Stimulated activated CD8-positive, alpha-beta memory T cell treated with anti-CD3 and anti-CD28 coated beads, Interleukin-7, amount 100 ng/mL, for 1 hour (primary cell): ENCODE measurements at places on chromosomes 4 and X.

DNA sequence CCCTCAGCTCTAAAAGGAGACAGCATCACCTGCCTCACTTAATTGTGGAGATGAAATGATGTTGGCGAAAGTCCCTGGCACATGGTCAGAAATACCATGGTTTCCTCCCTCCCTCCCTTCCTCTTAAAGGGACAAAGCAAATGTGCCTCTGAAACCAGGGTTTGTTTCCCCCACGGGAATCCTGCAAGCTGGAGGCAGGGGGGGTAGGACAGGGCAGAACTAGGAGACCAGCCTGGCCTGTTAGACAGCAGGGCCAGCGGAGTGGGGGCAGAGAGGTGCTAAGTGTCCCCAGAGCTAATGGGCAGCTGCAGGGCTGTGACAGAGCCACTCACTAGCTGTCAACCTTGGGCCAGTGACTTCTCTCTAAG, 5.7 kb downstream of the RTL5 start:
- no peak for DNase-seq

GRCh38 chrX:4663085-4663484, 949.6 kb upstream of the PRKX start:
- DNase-seq = no peak

GRCh38 chr4:155795991-155796390, 37.2 kb downstream of the GUCY1B1 start:
- DNase-seq = no peak

DNA sequence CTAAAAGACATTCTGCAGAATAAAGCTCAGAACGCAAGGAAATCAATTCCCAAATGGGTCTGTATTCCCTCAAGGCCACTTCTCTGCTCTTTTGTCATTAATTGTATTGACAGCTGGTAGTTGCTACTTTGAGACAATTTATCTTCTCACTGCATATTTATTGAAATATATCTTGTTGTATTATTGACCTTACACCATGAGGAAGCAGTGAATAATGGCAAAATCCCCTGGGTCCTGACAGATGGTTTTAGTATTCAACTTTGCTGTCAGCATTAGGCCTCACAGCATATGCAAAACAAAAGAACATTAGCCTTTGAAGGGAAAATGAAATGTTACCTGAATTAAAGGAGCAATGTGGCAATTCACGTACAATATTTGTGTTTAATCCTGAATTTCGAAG, 406.1 kb upstream of the TRAM1L1 start:
- DNase-seq = no peak

DNA sequence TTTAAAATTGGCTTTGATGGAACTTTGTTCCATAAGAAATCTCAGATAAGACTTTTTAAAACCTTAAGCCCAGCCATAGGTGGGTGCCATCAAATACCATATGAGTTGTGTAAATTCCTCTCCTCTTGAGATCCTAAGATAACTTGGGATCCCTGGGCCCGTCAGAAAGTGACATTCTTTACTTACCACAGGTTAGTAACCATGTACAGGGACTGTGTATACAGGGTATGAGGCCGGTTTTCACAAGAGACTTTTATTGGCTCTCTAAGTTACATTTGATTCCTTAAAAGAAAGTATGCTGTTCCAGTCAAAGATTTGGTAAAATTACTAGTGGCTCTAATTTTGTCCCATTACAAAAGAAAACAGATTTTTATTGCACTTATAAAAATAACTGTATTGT, 110.1 kb downstream of the APOOL start:
- no peak for DNase-seq
